NCI-H1092 treated with DMSO at 0.1 percent for 48 hours (cell line): ENCODE measurements at places on chromosomes 1 and 21.
A peak's percentile ranks its signal among the peaks of the same experiment; 100 is the strongest.

GRCh38 chr1:2091611-2092604 lies 41.7 kb downstream of the PRKCZ start:
- no peak for DNase-seq

GRCh38 chr1:37483785-37484184 lies 9.4 kb downstream of the ZC3H12A start:
- no peak for DNase-seq

GRCh38 chr1:168369655-168370054 lies 89.0 kb downstream of the TBX19 start:
- no peak for DNase-seq

DNA sequence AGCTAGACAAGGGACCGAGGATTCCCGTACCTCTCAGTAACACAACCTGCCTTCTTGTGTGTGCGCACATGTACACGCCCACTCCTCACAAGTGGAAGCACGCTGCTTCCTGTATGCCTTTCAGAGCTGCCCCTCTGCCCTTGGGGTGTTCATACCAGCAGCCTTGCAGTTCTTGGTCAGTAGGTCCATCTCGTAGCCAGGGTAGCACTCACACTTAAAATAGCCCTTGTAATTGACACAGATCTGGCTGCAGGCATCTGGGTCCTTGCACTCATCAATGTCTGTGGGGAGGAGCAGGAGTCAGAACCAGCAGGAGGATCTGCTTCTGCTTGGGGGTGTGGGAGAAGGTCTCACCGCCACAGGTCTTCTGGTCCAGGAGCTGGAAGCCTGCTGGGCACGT lies 32.6 kb upstream of the MAGOH start:
- no peak for DNase-seq

GRCh38 chr1:244230470-244230869 lies 179.4 kb downstream of the ZBTB18 start:
- DNase-seq, result no peak

GRCh38 chr1:20988943-20989342 lies 187.8 kb downstream of the EIF4G3 start:
- no peak for DNase-seq

DNA sequence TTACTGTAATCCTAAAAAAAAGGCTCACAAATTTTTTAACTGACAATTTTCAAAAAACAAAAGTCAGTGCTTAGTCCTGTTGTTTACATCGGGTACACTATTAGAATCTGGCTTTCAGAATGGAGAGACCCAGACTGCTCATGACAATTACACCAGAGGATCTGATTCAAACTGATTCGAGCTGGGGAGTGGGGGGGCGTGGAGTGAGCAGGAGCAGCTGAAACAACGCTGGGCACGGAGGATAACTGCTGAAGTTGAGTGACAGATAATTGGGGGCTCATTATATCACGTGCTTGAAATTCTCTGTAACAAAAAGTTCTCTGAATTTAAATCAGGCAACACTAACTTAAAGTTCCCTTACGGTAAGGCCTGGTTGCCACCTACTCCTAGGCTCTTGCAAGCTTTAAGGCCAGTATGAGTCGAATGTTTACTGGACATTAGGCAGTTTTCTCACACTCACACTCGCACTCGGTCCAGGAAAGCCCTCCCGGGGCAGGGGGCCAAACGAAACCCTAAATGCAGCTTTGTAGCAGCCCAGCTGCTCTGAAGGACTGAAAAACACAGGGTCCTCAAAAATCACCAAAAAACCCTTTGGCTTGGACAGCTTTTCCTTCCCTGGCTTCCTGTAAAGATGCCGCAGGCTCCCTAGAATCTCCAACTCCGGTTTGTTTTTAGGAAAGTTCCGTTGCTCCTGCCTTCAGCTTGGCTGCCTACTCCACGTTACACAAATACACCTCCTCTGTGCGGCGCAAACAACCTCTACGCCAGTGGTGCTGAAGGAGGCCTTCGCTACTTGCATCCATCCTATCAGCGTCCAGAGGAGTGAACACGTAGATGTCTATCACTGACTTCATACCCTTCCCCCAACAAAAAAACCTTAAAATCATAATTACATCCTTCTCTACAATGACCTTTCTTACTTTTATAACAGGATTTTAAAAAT lies 42.9 kb downstream of the CAPZB start:
- no peak for DNase-seq

GRCh38 chr1:31675756-31676155 lies 28.1 kb downstream of the COL16A1 start:
- DNase-seq, result no peak

DNA sequence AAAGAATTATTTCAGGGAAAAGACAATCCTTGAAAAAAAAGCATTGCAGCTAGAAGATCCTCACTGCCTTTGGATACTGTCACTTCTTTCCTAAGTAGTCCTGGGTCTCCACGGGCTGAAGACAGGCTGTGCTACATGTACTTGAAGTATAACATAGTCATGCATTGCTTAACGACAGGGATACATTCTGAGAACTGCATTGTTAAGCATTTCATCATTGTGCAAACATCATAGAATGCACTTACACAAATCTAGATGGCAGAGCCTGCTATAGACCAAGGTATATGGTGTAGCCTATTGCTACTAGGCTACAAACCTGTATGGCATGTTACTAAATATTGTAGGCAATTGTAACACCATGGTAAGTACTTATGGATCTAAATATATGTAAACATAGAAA lies 54.0 kb downstream of the KIAA0040 start:
- DNase-seq, result no peak

- DNase-seq, result no peak
Measured at GRCh38 chr1:113800487-113800886, 11.8 kb downstream of the RSBN1 start.

DNA sequence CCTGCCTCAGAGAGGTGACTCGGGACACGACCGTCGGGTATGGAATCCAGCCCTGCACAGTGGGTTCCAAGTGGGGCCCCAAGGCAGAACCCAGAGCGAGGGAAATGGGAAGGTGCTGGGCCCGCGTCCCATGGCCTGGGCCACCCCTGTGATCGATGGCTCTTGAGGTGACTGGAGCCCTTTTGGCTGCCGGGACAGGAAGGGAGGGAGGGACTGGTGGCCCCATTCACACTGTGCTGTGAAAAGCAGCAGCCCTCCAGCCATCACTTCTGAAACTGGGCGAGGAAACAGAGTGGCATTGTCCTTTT lies 110.4 kb upstream of the IFFO2 start:
- no peak for DNase-seq

DNA sequence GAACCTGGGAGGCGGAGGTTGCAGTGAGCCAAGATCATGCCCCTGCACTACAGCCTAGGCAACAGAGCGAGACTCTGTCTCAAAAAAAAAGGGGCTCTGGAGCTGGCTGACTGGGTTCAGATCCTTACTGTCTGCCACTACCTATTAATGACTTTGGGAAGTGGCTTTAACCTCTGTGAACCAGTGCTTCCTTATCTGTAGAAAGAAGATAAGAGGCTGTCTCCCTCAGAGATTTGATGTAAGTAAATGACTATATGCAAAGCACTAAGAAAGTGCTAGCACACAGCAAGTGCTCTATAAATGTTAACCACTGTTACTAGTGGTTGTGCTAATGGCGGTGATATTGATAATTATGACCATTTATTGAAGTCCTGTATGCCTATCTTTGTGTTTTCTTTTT lies 94.6 kb downstream of the VPS13D start:
- DNase-seq, result no peak

DNA sequence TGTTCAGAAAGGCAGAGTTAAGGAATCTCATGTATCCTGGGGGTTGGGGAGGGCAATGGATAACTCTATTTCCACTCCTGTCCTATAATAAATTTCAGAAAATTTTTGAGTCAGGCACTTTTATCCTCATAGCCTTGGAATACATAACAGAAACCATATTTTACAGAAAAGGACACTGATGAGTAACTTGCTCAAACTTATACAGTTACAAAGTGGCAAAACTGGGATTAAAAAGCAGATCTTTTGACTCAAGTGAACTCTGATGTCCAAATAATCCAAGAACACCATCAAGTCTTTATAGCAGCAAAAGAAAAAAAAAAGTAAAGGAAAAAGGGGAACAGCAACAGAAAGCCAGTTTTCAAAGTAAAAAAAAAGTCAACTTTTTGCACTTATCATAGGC lies 36.9 kb downstream of the PHC2 start:
- no peak for DNase-seq

- DNase-seq, result no peak
Measured at GRCh38 chr1:38077523-38078147, 31.0 kb upstream of the POU3F1 start.

DNA sequence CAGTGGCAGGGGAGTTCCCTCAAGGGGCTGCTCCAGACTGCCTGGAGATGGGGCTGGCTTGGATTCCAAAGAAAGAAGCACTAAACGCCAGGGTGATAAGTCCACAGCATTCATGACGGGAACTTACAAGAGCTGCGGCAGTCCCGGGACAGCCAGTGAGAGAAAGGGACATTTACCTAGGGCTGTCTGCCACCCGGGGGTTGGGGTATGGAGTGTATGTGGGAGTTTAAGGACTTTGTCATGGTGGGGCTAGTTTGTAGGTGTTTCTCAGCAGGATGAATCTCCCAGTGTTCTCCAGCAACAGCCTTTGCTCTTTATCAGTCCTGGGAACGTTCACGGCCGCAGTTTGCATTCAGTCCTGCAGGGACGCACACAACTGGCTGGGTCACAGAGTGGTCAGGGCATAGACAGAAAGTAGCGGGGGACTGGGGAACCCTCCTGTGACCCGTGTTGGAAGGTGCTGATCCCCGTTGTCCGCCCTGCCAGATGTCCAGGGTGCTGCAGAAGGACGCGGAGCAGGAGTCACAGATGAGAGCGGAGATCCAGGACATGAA lies 41.4 kb upstream of the HMGN1 start:
- no peak for DNase-seq

GRCh38 chr1:245600658-245601057 lies 445.9 kb downstream of the KIF26B start:
- DNase-seq, result no peak

- peak; percentile 97 for DNase-seq
Measured at GRCh38 chr1:175792136-175792535, 48.7 kb upstream of the TNR start.

DNA sequence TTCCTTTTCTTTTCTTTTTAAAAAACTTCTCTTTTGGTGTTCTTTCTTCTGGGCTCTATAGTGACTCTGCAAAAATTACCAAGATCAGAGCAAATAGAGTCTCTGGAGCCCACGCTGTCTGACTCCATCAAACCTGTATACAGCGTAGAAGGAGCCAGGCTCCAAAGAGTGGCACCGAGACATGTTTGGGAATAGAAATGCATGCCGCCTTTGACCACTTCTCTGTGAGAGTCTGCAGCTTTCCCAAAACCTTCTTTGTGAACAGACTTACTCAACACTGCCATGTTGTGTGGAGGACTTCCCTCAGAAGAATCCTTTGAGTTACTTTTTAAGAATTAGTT lies 55.3 kb downstream of the GORAB start:
- DNase-seq, result no peak

GRCh38 chr1:81010126-81010525 lies 790.6 kb upstream of the ADGRL2 start:
- DNase-seq, result no peak

GRCh38 chr1:35577071-35577998 lies 4.2 kb downstream of the TFAP2E start:
- no peak for DNase-seq

DNA sequence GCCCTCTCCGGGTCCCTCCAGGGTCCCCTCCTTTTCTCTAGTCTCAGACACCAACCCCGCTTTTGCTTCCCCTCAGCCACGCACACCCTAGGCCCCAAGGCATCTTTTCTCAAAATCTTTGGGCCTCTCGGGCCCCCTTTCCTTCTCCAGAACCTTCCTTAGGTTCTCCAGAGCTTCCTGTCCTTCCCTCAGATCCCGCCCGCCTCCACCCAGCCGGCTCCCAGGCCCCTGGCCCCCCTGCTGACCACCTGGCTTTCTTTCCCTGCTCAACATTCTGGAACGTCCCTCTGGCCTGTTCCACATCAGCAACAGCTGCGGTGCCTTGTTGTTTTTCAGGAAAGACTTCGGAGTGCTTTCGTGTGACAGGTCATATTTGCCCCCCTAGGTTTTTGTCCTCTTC lies 1.2 kb downstream of the ZDHHC18 start:
- no peak for DNase-seq

- no peak for DNase-seq
Measured at GRCh38 chr1:37978541-37978940, 11.3 kb downstream of the SF3A3 start.

GRCh38 chr1:113253187-113253586 lies 137.1 kb upstream of the MAGI3 start:
- DNase-seq, result no peak

- DNase-seq, result no peak
Measured at GRCh38 chr1:191101960-191102359, 624.3 kb upstream of the BRINP3 start.

GRCh38 chr1:221072214-221072613 lies 193.0 kb downstream of the HLX start:
- DNase-seq, result no peak

- no peak for DNase-seq
Measured at GRCh38 chr1:29062157-29062942, 61.4 kb downstream of the TMEM200B start.

DNA sequence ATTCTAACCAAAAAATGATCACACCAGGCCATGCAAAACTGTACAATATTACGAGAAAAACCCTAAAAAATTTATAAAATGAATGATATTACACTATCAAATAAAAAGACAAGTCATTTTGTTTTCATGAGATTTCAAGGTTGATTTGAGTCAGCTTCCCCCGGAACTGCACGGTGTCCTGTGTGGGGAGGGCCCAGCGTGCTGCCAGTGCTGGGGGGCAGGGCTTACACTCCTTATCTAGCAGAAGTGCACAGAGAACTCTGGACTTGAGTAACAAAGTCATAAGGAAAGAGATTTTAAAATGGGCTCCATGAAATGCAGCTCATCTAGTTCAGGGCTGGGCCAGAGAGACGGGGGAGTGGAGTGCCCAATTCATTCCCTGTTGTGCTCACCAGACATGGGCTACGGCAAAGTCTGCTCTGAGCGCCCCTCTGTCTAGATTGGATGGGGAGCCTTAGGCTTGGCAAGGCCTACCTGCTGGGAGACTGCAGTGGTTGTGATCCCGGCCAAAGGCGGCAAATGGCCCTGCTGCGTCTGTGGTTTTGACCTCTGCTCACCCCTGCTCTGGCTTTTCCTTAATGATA lies 50.1 kb downstream of the COQ8A start:
- no peak for DNase-seq

GRCh38 chr1:80666073-80666472 lies 1134.7 kb upstream of the ADGRL2 start:
- DNase-seq, result no peak

- DNase-seq, result no peak
Measured at GRCh38 chr21:33512481-33512880, 21.0 kb upstream of the DNAJC28 start.

GRCh38 chr1:226530591-226530990 lies 18.0 kb upstream of the STUM start:
- no peak for DNase-seq
